Anterior cingulate cortex (tissue), 58 donors: ENCODE measurements at places on chromosomes 12 and 14.

GRCh38 chr12:124592050-124592449, 24.6 kb upstream of the NCOR2 start:
- DNase-seq = no peak

DNA sequence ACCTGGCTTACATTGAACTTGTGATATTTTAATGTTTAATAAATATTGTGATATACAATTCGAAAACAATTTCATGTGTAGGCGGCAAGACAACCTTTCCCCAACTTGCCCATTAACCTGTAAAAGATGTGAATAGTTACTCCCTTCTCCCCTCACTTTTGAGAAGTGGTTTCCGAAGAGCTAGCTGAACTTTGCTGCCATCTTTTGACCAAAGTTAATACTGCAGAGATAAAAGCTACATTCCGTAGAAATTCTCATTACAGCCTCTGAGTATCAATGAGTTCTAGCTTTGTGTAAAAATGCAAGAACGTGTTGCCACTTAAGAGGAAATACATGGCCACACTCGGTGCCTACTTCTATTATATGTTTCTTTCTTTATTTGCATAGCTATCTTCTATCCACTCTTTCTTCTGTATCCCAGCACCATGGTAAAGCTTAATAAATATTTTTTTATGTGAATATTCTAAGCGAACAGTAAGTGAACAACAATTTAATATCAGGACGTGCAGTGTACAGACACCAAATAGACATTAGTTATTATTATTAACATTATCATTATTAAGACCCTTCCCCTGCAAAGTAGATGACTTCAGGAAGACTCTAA, 105.1 kb upstream of the TMEM260 start:
- DNase-seq = no peak

- no peak for DNase-seq
Measured at GRCh38 chr14:29037411-29037810, 270.8 kb downstream of the FOXG1 start.

DNA sequence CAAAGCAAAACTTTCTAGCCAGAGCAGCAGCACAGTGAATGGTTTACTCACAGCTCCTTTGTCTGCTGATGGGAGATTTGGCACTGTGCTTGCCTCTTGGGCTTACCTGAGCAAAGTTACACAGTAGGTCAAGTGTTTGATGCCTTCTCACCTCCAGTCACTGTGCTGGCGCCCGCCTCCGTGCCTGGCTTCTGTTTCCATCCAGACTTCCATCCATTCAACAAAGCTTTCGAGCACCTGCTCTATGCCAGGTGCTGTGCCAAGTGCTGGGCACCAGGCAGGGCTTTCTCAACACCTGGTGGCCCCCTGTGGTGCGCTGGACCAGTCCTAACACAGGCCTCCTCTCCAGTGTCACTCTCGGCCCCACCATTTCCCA, 199.2 kb upstream of the EEA1 start:
- DNase-seq = no peak

DNA sequence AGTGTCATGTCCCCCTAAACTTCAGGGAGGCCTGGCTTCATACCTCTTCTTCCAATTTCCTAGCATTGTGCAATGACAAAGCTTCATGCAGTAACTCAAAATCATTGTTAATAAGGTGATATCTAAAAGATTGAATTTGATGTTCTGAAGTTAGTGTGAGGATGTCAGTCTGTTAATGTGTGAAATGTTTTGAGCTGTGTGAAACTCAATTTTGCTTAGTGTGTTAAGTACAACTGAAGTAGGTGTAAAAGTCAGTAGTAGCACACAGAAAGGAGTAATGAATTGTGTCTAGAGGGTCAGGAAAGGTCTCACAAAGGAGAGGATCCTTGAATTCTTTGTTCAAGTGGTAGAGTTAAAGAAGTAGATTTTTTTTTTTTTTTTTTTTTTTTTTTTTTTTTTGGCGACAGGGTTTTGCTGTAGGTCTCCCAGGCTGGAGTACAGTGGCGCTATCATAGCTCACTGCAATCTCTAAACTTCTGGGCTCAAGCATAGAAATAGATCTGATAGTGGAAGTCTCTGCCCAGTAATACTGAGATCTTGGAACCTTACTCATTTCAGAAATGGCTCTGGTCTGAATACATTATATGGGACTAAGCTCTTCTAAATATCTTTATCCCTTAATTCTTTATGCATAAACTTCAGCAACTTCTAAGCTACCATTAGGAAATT, 63.9 kb downstream of the FUT8 start:
- no peak for DNase-seq

GRCh38 chr14:100144996-100145646, 14.3 kb downstream of the DEGS2 start:
- no peak for DNase-seq

GRCh38 chr14:35378425-35379233, 25.9 kb downstream of the NFKBIA start:
- DNase-seq = no peak

DNA sequence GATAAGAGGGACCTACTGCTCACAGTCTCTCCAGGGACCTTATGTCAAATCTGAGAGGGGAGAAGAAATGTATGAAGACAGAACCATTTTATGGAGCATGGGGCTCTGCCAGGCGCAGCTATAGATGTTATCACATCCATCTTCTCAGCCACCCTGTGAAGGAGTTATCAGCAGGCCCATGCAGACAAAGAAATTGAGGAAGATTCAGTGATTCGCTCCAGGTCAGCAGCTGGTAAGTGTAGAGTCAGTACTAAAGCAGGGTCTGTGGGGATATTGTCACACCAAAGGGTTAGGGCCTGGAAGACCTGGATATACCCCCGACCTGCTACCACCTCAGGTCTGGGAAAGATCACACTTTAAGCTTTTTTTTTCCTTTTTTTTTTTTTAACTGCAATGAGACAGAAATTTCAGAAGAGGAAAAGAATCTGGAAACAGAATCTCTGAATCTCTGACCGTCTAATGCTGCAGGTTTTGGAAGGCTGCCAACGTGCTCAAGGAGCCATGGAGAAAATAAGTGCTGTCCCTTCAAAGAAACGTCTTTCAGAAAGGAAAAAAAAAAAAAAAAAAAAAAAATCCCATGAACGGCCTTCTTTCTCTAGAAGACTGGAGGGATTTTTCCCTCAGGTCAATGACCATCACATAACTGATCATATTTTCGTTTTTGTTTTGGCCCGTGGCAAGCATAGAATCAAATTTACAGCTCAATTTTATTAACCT, 73.3 kb upstream of the PLEKHG7 start:
- DNase-seq = no peak

- no peak for DNase-seq
Measured at GRCh38 chr12:3761116-3761735, 8.3 kb upstream of the CRACR2A start.

DNA sequence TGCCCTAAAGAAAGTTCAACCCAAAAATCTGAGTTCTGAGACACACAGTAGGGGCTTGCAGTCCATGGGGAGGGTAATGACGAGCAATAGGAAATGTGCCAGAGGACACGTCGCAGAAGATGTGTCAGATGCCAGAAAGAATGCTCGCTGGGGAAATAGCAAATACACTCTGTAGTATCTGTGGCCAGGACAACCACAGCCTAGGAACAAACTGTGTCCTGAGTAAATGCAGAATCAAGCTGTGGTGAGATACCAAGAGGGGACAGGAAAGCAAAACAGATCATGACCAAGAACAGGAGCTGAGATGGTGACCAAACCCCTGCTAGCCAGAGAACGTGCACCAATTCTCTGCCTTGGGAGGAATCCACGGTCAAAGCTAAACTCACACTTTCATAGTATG, 9.1 kb downstream of the CRACR2A start:
- no peak for DNase-seq

DNA sequence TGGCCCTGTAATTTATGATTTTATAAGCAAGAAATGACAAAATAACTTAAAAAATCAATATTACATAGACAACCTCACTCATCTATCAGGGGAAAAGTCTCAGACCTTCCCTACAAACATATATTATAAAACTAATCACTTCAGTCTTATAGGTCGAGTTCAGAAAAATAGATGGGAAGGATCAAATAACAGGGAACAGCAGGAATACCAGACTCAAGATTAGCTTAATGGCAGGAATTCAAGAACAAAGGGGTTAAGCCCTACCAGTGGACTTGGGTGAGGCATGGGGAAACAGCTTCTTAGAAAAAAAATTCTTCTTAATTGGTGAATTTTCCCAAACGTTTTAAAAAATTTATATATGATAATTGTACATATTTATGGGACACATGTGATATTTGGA, 51.6 kb upstream of the CRY1 start:
- DNase-seq = no peak

GRCh38 chr12:51171884-51172514, 936 bp downstream of the TFCP2 start:
- no peak for DNase-seq

- no peak for DNase-seq
Measured at GRCh38 chr14:92651758-92652406, 96.5 kb downstream of the LGMN start.

- no peak for DNase-seq
Measured at GRCh38 chr12:27896419-27896990, 76.0 kb downstream of the PTHLH start.

GRCh38 chr12:20451761-20452160, 83.4 kb downstream of the PDE3A start:
- DNase-seq = no peak

DNA sequence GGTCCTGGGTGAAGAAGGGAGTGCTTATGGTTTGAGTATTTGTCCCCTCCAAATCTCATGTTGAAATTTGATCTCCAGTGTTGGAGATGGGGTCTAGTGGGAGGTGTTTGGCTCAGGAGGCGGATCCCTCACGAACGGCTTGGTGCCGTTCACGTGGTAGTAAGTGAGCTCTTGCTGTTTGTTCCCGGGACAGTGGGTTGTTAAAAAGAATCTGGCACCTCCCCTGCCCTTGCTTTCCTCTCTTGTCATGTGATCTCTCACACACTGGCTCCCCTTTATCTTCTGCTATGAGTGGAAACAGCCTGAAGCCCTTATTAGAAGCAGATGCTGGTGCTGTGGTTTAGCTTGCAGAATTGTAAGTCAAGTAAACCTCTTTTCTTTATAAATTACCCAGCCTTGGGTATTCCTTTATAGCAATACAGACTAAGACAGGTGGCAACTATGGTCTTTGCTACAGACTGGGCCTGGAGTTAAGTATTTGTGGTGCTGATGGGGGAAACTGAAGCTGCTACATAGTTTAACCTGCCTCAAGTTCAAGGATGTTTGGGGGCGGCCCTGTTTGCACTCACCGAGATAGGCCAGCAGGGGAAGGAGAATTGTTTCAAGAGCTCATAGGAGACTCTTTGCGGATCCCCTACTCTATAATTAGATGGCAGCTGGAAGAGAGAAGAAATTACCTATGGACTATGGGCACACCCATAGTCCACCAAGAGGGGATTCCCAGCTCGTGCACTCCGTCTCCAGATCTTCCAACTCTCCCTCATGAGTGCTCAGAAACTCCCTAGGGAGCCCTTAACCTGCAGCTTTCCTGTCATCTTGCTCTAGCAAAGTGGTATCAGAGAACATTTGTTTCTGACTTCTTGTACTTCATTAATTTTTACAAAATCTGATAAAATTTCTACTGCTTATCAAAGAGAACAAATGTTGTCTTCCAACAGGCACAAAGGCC, 164.6 kb downstream of the SLC15A5 start:
- no peak for DNase-seq

- no peak for DNase-seq
Measured at GRCh38 chr14:28196878-28197277, 569.7 kb upstream of the FOXG1 start.

DNA sequence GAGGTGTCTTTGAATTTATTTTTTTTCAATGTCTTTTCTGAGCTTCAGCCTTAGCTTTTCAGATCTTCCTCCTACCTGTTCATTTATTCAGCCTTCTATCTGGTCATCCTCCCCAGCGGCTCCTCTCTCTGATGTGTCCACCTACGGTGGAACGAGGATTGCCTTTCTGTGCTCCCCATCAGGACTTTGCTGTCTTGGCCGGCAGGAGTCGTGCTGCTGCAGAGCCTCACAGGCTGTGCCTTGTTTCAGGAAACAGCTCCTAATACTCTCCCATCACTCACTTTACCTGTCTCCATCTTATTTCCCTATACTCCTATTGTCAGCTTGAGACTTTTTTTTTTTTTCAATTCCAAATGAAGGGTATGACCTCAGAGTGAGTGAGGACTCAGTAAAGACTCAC, 76.9 kb downstream of the KICS2 start:
- no peak for DNase-seq

DNA sequence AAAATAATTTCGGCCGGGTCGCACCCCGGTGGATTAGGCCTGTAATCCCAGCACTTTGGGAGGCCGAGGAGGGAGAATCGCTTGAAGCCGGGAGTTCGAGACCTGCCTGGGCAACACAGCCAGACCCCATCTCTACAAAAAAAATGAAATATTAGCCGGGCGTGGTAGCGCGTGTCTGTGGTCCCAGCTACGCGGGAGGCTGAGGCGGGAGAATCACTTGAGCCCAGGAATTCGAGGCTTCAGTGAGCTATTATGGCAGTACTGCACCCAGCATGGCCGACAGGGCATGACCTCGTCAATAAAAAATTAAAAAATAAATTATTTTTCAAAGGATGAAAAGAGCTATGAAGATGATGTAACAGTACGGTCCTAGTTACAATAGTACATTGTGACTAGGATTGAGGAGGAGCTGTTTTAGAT, 523 bp downstream of the GTF2H3 start:
- DNase-seq = no peak

DNA sequence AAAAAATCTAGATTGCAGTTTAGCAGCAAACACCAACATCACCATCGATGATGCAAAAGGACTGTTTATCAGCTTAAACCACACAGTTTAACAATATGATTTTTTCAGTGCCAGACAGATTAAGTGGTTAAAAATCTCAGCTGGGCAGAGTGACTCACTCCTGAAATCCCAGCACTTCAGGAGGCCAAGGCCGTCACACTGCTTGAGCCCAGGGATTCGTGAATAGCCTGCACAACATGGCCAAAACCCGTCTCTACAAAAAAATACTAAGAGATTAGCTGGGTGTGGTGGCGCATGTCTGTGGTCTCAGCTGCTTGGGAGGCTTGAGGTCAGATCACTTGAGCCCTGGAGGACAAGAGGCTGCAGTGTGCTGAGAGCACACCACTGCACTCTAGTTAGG, 8.9 kb downstream of the RSRC2 start:
- DNase-seq = no peak
